ENCODE measurements at places on chromosomes 12 and 14. TPM values are rescaled to one million over a fixed set of nuclear protein-coding genes. Genes with fewer than 3 reads are reported as not detected.

The ZFYVE21 gene
- total RNA-seq: 18.0 TPM

The CLEC2A gene
- total RNA-seq: not detected

The OR6C2 gene
- total RNA-seq: not detected

DNA sequence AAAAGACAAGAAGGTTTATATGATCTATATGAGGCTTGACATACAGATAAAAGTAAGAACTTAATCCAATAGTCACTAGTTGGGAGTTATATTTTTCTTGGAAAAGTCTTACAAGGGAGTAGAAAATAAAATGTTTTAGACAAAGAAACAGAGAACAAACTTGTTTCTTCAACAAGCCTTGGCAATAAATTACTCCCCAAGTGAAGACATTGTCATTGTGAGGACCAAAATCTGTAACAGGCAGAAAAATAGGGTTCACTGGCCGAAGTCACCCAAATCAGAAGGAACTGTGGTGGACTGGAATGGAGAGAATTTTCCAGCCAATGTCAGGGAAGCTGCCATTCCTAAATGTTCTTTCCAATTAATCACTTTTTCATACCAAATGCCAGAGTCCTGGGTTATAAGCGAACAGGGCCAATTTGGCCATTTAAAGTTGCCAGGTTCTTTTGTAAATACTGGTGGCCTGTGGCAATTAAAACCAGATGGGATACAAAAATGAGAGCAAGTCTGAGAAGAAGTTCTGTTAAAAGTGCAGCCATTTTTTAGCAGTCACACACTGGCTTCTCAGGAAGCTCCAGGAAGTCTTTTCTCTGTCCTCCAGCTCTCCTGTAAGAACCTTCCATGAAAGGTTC, 117.3 kb upstream of the OVCH1 start:
- no peak for DNase-seq

The AQP5 gene
- not detected for total RNA-seq

The NCKAP5L gene
- 9.5 TPM for total RNA-seq

- DNase-seq: peak; percentile 62
These were observed 89.7 kb downstream of the TMCC3 start for GRCh38 chr12:94560431-94561221.

DNA sequence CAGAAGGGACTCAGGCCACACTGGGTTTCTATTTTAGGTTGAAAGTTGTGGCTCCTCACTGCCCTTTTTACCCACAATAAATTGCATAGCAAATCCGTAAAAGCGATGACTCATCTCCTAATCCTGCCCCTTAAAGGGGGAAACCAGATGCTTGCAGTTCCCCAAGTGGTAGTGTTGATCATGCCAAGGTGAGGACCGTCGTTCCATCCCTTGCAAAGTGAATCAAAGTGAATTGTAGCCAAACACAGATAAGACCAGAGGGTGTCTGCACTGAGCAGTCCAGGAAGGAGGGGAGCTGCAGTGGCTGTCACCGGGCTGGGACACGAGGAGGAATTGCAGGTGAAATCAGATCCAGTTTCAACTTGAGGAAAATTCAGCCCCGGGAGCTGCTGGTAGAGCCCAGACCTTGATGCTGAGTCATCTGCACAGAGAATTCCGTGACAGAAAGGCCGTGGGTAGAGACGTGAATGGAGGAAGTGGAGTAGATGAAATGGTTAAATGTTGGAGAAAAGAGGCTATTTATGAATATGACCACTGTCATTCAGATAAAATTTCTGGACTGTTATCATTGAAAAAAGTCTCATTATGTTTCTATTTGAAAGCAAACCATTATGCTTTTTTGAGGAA, 44.2 kb upstream of the MMP17 start:
- DNase-seq: no peak

The NAA30 gene
- total RNA-seq: 15.0 TPM

The FLVCR2 gene
- not detected for total RNA-seq

The ADAM21 gene
- total RNA-seq: not detected

Measured in OCI-LY7 (cell line).